ENCODE measurements at places on chromosomes 1 and 21.

GRCh38 chr21:43345746-43346409 lies 81.1 kb downstream of the SIK1 start:
- peak; percentile 65 for DNase-seq

DNA sequence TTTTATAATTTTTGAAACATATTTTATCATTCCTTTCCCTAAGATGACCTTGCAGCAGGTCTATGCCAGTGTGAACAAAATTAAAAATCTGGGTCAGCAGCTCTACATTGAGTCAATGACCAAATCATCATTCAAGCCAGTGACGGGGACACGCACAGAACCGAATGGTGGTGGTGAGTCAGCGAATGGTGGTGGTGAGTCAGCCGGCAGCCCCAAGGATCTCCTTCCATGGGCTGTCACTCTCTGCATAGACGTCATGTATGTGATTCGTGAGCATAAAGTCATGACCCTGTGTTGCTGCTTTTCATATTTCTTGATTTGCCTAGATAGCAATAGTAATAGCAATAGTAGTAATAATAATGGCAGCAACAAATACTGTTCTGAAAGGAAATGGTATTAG lies 26.3 kb downstream of the PER3 start:
- DNase-seq: peak; percentile 36

GRCh38 chr1:206128196-206128595 lies 11.0 kb upstream of the AVPR1B start:
- DNase-seq: no peak

GRCh38 chr1:182407724-182408123 lies 7.3 kb upstream of the TEDDM1 start:
- DNase-seq: no peak

GRCh38 chr21:26832546-26832945 lies 12.7 kb downstream of the ADAMTS1 start:
- no peak for DNase-seq

- DNase-seq: no peak
These were observed 8.3 kb upstream of the CSF1 start for GRCh38 chr1:109902204-109902985.

DNA sequence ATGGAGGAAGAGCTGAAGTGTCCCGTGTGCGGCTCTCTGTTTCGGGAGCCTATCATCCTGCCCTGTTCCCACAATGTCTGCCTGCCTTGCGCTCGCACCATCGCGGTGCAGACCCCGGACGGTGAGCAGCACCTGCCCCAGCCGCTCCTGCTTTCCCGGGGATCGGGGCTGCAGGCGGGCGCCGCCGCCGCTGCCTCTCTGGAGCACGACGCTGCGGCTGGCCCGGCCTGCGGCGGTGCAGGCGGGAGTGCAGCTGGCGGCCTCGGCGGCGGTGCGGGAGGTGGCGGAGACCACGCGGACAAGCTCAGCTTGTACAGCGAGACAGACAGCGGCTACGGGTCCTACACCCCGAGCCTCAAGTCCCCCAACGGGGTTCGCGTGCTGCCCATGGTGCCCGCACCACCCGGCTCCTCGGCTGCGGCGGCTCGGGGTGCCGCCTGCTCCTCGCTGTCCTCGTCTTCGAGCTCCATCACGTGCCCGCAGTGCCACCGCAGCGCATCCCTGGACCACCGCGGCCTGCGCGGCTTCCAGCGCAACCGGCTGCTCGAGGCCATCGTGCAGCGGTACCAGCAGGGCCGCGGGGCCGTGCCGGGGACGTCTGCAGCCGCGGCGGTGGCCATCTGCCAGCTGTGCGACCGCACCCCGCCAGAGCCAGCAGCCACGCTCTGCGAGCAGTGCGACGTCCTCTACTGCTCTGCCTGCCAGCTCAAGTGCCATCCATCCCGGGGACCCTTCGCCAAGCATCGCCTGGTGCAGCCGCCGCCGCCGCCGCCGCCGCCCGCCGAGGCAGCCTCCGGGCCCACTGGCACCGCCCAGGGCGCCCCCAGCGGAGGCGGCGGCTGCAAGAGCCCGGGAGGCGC lies 1.3 kb downstream of the TRIM67 start:
- DNase-seq: no peak

DNA sequence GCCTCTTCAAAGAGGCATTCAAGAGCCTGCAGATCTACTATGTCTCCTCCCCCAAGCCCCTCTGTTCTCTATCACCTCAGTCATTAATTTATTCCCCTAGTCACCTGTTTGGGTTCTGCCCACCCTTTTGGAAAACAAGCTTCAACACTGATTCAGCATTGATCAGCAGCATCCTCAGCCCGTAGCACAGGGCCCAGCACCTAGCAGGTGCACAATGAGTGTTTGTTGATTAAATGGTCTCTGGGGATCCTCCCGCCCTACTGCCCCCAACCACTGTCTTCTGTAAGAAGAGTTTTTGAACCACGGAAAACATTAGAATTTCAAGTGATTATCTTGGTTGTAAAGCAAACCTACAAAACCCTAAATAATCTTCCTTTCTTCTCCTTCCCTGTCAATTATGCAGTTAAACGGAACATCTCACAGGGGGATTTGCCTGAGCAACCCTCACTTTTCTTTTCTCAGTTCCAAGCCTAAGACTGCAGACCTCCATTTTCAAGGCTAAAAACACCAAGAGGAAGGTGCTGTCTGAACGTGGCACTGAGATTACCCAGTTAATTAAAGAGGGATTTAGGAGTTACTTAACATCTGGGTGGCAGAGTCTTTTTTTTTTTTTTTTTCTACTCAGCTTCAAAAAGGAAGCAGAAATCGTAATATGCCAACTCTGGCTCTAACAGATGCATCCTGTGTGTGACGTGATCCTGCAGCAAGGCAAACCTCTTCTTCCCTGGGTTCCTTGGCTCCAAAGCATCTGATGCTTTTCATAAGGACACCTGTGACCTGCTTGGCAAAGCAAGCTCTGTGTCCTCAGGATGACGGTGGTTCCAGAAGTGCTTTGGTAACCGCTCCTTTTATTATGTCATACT lies 163.0 kb downstream of the KAZN start:
- peak; percentile 16 for DNase-seq

DNA sequence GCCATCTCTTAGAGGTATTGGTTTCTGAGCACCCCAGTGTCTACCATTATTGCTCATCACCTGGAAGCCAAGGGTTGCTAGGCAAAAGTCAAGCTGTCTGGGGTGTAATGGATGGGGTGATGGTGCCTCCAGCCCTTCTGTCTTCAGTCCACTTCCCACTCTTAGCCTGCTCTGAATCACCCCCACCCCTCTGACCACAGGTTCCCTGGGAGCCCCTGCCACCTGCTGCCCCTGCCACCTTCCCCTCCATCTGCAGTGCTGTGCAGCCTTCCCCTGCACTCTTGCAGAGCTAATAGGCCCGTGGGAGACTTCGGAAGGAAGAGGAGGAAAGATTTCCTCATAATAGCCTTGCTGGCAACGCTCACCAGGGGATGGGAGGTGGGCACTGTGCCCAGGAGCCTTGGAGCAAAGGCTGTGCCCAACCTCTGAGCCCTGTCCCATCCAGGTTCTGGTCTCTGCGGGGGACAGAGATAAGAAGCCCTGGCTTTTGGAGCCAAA lies 35.5 kb downstream of the CAPN2 start:
- DNase-seq: no peak

DNA sequence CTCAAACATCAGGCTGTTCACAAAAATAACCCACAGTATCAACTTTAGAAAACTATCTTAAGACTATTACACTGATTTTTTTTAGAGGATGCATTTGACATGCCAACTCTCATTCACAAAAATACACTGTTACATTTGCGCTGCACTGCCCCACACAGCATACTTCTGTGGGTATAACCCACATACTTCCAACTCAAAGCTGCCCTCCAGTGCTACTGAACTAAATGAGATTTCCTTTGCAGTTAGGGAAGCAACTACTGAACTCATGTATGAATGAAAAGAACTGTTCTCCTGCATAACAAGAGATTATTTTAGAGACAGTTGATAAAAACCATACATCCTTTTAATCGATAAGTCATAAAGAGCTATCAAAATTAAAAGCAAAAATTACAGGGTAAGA lies 25.8 kb upstream of the GADD45A start:
- no peak for DNase-seq

DNA sequence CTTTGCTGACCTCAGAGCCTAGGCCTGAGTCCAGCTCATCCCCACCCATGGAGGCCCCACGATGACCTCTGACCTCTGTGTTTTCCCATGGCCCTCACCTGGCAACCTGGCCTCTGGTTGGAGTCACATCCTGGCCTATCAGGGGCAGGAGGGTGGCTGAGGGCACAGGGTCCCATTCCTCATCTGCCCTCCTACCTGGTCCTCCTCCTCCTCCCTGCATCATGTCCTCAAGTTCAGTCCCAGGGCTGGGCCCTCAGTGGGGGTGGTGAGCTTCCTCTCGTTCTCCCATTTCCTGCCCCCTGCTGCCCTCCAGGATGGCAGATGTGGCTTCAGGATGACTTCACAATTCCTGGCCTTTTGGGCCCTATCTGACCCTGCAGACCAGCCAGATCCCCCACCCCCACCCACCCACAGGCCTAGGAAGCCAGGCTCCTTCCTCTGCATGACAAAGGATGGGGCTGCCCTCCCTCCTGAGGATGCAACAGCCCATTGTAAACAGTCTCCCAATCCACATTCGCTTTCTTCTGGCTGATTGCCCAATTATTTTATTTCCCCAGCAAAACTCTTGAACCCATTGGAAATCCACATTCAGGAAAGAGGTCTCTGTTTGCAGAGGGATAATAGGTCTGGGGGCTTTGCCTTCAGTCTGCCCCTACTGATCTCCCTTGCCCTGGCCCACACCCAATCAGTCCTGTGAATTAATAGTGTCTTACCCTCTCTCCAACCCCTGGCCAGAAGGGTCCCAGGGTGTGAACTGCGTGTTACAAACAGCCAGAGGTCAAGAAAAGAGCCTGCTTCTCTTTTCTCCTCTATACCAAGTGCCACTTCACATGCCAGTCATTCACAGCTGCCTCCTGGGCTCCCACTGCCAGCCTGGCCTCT lies 10.3 kb upstream of the LEFTY1 start:
- DNase-seq: no peak

GRCh38 chr1:56921479-56921878 lies 44.3 kb downstream of the C8B start:
- DNase-seq: no peak

DNA sequence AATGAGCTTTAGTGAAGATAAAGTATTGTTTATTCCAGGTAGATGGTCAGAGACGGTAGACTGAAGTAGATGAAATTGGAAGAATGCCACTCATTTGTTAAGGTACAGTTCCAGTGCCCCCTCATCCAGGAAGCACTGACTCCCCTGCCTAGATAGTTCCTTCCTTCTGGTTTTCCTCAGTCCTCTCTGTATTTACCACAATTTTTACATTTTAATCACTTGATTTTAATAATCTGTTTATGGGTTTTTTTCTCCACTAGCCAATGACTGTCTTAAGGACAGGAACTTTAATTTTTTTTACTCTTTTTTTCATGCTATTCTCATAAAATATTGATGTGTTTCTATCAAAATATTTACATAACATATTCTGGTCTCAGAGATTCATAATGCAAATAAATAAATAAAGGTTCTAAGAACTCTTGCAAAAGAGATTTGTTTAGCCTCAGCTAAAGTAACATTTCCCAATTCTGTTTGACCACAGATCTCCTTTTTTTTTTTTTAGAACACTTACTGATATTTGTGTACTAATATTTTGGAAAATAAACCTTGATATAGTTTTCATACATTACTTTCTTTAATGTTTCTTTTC lies 651.6 kb downstream of the PLPP3 start:
- no peak for DNase-seq

- DNase-seq: no peak
These were observed 190.2 kb downstream of the NR5A2 start for GRCh38 chr1:200217703-200218102.

DNA sequence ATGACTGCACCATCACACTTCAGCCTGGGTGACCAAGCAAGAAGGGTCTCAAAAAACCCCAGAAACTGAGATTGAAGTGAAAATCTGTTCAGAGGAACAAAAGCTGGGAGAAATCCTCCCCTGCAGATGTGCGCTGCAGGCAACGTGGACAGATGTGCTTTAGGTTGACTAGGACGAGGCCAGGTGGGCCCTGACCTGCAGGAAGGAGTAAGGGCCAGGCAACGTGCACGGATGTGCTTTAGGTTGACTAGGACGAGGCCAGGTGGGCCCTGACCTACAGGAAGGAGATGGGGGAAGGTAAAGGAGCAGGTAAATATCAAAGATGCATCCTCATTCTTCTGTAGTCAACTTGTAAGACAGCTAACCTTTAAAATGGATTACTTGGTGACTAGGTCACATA lies 2.5 kb upstream of the KRTAP12-1 start:
- DNase-seq: no peak
